ENCODE measurements at places on chromosomes 16 and 17. TPM values are rescaled to one million over a fixed set of nuclear protein-coding genes. Genes with fewer than 3 reads are reported as not detected.

The ZC3H7A gene
- total RNA-seq, result 49.5 TPM

DNA sequence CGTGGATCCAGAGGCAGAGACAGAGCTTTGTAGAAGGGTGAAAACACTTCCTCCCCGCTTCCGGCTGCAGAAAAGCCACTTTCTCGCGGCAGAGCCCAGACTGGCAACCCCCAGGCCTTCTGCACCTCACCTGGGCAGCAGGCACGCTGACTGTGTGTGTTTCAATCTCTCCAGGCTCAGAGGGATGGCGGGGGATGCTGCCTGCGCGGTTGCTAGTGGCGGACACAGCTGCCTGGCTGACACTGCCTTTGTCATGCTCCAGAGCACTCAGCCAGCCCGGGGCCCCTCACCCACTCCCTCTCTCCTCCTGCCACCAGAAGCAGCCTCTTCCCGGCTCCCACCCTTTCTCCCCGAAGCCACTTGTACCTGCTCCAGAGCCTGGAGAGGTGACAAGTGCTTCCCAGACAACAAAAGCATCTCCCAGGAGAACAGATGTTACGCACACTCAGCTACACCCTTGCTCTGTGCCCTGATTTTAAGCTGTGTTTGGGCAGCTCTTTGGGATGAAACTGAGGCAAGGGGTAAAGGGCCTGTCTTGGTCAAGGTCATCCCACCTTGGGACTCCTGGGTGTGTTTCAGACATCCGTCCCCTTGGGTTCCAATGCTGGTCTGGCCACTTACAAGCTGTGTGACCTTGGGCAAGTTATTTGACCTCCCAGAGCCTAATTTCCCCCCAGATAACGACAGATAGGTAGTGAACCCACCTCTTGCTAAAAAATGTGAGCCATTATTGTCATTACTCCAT, 9.2 kb upstream of the GLIS2 start:
- H3K27ac ChIP-seq, result peak overlapping the region; percentile 80
- no peak overlapping the region for H3K4me3 ChIP-seq
- peaks cover 34% of the 10 kb centered on the region for H3K4me1 ChIP-seq
- H3K27me3 ChIP-seq, result no peaks in the 10 kb centered on the region
- DNase-seq, result no peak
- no peaks in the 10 kb centered on the region for H3K36me3 ChIP-seq

DNA sequence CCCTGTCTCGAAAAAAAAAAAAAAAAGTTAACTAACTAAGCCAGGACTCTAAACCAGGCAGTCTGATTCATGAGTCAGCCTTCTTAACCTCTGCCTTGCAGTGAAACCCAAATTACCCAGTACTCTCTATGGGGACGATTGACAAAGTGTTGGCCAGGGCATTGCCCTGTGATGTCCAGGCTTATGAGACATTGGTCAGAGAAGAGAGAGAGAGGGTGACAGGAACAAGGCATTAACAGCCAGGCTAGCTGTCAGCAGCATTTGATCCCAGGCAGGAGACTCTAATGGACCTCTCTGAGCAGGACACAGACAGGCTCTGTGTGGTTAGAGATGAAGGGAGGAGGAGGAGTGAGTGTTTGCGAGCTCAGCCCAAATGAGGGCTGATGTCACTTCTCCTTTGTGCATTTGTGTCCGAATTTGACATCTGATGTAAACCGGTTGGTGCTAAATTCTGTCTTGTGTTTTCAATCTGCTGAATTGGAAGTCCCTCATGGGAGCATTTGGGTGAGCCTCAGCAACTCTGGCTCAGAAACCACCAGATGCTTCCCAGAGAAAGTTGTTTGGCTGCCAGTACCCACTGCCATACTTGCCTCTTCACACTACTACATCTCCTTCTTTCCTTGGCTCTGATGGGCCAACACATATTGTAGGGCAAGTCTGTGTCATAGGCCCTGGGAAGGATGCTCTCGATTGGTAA, 4.3 kb upstream of the MYL4 start:
- H3K4me1 ChIP-seq, result peaks cover 10% of the 10 kb centered on the region
- no peaks in the 10 kb centered on the region for H3K36me3 ChIP-seq
- peak overlapping the region; percentile 47 for H3K27ac ChIP-seq
- H3K27me3 ChIP-seq, result no peaks in the 10 kb centered on the region
- no peak overlapping the region for H3K4me3 ChIP-seq

- no peaks in the 10 kb centered on the region for H3K27me3 ChIP-seq
- H3K4me1 ChIP-seq, result peaks cover 6% of the 10 kb centered on the region
- H3K36me3 ChIP-seq, result no peaks in the 10 kb centered on the region
- DNase-seq, result no peak
- H3K4me3 ChIP-seq, result no peak overlapping the region
- H3K27ac ChIP-seq, result no peak overlapping the region
Observed at GRCh38 chr16:85258629-85259028, 146.4 kb upstream of the CIBAR2 start.

- no peaks in the 10 kb centered on the region for H3K36me3 ChIP-seq
- no peak overlapping the region for H3K27ac ChIP-seq
- H3K4me1 ChIP-seq, result peaks cover 15% of the 10 kb centered on the region
- DNase-seq, result no peak
- no peaks in the 10 kb centered on the region for H3K27me3 ChIP-seq
Observed at GRCh38 chr16:78137179-78137578, 37.7 kb downstream of the WWOX start.

GRCh38 chr16:87762071-87762571, 3.7 kb downstream of the KLHDC4 start:
- H3K4me1 ChIP-seq, result peaks cover 24% of the 10 kb centered on the region
- no peak for DNase-seq
- H3K36me3 ChIP-seq, result no peaks in the 10 kb centered on the region
- no peaks in the 10 kb centered on the region for H3K27me3 ChIP-seq
- no peak overlapping the region for H3K27ac ChIP-seq

The MYO15B gene
- total RNA-seq, result 61.2 TPM

The CHRNE gene
- 1.8 TPM for total RNA-seq

- no peaks in the 10 kb centered on the region for H3K4me1 ChIP-seq
- H3K4me3 ChIP-seq, result no peak overlapping the region
- H3K36me3 ChIP-seq, result no peaks in the 10 kb centered on the region
- DNase-seq, result no peak
- H3K27me3 ChIP-seq, result no peaks in the 10 kb centered on the region
Observed at GRCh38 chr17:21239680-21240368, 13.4 kb downstream of the NATD1 start.

DNA sequence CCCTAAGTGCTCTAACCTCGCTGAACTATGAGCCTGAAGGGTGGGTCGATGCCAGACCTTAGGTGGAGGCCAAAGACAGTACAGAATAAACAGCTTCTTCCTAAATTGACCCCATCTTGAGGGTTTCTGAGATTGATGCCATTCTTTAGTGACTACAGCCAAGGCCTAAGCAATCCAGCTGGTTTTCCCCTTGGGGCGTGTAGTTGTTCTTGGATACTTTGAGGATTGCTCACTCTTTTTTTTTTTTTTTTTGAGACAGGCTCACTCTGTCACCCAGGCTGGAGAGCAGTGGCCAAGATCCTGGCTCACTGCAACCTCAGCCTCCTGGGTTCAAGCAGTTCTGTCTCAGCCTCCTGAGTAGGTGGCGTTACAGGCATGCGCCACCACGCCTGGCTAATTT, 2.0 kb downstream of the OVCA2 start:
- H3K27me3 ChIP-seq, result no peaks in the 10 kb centered on the region
- H3K27ac ChIP-seq, result no peak overlapping the region
- H3K4me1 ChIP-seq, result peaks cover 30% of the 10 kb centered on the region
- no peaks in the 10 kb centered on the region for H3K36me3 ChIP-seq
- no peak for DNase-seq

GRCh38 chr17:61201211-61201610, 198.4 kb upstream of the TBX2 start:
- no peak for DNase-seq
- H3K27ac ChIP-seq, result no peak overlapping the region
- H3K36me3 ChIP-seq, result no peaks in the 10 kb centered on the region
- H3K4me1 ChIP-seq, result peaks cover 10% of the 10 kb centered on the region

GRCh38 chr17:69265873-69266272, 37.2 kb upstream of the ABCA10 start:
- H3K36me3 ChIP-seq, result peaks cover 2% of the 10 kb centered on the region
- DNase-seq, result no peak
- no peaks in the 10 kb centered on the region for H3K4me1 ChIP-seq
- no peak overlapping the region for H3K4me3 ChIP-seq

DNA sequence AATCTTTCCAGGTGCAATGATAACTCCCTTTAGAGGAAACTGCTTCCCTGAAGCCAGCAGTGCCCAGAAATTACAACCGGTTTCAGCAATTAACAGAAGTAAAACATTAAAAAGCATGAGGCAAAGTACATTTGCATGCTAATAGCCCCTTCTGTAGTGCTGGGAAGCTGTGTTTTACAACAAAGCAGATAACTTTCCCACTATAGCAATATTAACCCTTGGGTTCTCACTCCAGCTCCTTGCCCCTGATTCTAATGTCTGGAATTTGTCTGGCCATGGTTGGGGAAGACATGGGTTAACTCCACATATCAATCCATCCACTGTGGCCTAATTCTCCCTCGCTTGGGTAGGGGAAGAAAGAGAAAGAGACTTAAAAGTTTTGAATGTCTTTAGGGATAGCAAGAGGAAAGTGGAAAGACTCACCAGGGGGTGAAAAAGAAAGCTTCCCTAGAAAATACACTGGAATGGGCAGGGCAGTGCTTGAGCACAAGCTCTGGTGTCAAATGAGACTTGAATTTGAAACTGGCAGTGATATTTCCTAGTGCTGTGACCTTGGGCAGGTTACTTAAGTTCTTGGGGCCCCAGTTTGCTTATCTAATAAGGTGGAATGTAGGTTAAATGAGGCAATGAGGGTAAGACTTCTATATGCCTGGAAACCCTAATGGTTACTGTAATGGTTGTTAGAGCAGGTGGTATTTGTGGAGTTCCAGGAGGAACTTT, 102.0 kb downstream of the SOX9 start:
- no peaks in the 10 kb centered on the region for H3K36me3 ChIP-seq
- no peaks in the 10 kb centered on the region for H3K27me3 ChIP-seq
- no peak overlapping the region for H3K4me3 ChIP-seq
- DNase-seq, result no peak

- no peak overlapping the region for H3K27ac ChIP-seq
- no peak for DNase-seq
- no peaks in the 10 kb centered on the region for H3K27me3 ChIP-seq
- no peak overlapping the region for H3K4me3 ChIP-seq
- H3K36me3 ChIP-seq, result no peaks in the 10 kb centered on the region
Observed at GRCh38 chr16:5314377-5314776, 216.8 kb upstream of the EEF2KMT start.

DNA sequence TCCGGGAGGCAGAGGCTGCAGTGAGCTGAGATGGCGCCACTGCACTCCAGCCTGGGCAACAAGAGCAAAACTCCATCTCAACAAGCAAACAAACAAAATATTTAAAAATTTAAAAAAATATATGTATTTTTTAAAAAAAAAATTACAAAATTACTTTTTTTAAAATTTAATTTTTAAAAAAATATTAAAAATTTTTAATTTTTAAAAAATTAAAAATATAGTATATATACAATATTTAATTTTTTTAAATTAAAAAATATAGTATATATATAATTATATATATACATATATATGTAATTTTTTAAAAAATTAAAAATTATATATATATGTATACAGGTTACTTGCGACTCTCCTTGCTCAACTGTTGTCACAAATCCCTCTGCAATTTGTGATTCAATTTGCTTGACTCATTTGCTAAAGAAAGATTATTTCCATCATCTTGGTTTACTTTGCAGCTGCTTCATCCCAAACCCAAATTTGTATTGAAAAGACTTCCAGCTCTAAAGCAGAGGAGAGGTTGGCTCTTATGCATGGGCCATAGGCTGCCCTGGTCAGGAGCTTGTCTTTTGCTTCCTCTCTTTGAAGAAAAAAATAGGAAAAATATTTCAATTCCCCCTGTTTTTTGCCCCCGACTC, 247.4 kb upstream of the IRX3 start:
- DNase-seq, result no peak
- H3K27me3 ChIP-seq, result no peaks in the 10 kb centered on the region
- no peaks in the 10 kb centered on the region for H3K4me1 ChIP-seq
- H3K27ac ChIP-seq, result no peak overlapping the region

DNA sequence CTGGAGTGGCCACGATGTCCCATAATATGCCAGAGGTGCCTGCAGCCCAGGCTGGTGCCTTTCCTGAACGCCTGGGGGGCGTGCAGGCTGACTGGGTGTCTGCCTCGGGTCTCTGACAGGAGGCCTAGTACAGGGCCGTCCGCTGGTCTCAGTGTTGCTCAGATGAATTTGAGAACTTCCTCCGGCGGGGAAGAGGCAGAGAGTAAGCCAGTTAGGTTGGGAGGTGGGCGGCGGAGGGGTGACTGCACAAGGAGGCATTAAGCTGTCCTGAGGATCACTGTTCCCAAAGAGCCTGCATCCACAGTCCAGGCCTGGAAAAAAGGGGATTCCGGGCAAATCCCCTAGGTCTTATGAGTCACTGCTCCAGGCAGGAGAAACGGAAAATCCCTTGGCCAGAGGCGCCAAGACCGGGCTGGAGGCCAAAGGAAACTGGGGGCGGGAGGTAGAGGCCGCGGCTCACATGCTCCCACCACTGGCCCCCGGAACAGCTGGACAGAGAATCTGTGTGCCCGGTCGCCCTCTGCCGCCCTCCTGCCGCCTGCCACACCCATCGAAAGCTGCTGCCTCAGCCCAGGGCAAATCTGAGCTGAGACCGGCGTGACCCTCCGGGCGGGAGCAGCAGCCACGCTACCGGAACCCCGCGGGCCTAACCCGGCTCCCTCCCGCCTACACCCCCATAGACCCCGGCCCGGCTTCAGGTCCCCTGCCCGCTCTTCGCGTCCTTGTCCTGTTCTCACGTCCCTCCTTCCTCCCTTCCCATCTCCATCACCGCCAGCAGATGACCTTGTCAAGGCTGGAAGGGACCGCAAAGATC, 1.2 kb downstream of the TRIM47 start:
- peaks cover 51% of the 10 kb centered on the region for H3K4me1 ChIP-seq
- no peaks in the 10 kb centered on the region for H3K36me3 ChIP-seq
- H3K4me3 ChIP-seq, result no peak overlapping the region
- peak; percentile 90 for DNase-seq
- no peaks in the 10 kb centered on the region for H3K27me3 ChIP-seq

GRCh38 chr17:42608305-42609181, 631 bp downstream of the RETREG3 start:
- peak overlapping the region; percentile 93 for H3K27ac ChIP-seq
- peaks cover 42% of the 10 kb centered on the region for H3K4me1 ChIP-seq
- H3K4me3 ChIP-seq, result peak overlapping the region; percentile 91
- H3K36me3 ChIP-seq, result peaks cover 12% of the 10 kb centered on the region
- DNase-seq, result no peak
